Stimulated activated CD4-positive, alpha-beta T cell treated with anti-CD3 and anti-CD28 coated beads, TNF-alpha, amount 100 ng/mL, for 24 hours (primary cell): ENCODE measurements at places on chromosomes 1 and 21.

DNA sequence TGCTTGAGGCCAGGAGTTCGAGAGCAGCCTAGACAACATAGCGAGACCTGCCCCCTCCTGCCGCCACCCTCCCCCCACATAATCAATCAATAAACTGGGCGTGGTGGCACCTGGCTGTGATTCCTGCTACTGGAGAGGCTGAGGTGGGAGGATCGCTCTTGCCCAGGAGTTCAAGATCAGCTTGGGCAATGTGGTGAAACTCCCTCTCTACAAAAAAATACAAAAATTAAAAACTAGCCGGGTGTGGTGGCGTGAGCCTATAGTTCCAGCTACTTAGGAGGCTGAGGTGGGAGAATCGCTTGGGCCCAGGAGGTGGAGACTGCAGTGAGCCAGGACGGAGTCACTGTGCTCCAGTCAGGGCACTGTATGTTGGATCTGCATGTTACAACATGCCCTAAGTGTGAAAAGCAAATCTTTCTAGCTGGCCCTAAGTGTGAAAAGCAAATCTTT is 7.0 kb upstream of the MDM4 start:
- no peak for DNase-seq

- no peak for DNase-seq
These were observed 1.4 kb downstream of the USP25 start for GRCh38 chr21:15731243-15731613.

DNA sequence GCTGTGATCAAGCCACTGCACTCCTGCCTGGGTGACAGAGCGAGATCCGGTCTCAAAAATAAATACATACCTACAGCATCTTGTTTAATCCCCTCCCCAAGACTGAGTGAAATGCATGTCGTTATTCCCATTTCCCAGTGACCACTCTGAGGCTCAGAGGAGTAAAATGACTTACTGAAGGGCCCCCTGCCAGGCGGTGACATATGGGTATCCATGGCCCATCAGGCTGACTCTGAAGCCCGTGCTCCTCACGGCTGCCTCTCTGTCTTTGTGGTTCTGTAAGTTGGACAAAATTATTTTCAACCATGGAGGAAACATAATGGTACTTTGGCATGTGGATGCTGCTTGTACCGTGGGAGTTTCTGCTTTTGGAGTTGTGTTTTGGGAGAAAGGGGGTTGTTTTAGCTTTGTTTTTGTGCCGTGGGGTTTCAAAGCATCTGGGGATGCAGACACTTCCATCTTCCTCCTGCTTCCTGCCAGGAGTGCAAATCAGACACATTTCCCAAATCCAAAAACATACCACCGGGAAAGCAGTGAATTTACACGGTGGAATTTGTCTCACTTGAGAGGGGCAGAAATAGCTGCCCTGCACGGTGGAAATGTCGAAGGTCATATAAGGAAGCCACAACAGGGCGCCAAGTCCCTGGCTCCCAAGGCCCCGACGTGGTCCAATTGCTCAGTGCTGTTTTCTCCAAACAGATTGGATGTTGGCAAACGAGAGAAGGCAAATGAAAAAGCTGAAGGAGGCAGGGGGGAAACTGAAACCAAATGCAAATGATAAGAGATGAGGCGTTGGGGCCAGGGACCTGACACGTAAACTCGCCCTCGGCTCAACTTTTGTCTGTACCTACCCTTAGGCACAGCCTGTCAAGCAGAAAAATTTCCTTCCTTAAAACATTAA is 17.1 kb upstream of the PINK1 start:
- no peak for DNase-seq

- no peak for DNase-seq
These were observed 55.4 kb downstream of the EPRS1 start for GRCh38 chr1:219990782-219991510.

DNA sequence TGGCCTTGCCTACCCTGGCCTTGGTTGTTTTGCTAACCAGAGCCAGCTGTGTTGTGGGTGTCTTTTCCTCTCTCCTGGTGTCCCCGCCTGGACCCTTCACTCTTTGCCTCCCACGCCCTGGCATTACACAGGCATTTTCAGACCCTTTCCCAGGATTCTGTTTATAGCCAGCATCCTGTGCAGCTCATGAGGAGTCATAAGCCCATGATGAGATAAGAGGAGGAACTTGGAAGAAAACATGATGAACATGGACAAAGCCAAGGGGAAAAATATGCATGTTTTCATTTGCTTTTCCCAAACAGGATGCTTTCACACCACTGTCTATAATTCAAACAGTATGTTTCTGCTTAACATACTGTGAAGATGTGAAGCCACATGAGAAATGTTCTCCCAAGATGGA is 18.7 kb upstream of the WARS2 start:
- no peak for DNase-seq

DNA sequence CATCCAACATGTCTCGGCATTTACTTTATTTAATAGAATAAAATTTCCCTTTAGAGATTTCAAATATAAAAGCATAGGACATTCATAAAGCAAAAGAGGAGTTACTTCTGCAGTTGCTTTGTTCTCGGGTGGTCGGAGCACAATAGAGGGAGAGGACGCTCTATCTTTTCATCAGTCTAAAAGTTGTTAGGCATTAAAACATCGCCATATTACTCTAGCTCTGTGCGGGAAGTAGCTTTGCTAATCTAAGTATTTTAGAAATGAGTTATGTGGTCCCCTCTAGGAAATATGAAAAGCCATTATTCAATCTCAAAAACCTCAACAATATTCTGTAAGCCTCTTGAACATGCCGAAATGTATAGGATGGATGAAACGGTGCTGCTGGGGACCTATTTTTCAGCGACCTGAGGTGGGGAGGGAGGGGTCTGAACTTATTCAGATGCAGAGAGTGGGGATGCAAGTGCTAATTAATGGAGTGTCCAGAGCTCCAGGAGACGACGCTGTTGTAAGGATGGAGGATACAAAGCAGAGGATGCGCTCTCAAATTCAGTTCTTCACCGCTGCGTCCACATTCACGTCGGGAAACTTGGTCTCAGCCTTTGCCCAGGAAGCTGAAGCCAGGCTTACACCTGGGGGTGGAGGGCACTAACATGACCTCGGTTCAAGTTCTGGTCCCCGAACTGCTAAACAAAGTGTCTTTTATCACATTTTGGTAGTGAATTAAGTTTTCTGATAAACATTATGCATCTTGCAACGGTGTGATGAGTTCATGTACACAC is 6.3 kb downstream of the CDKN2C start:
- DNase-seq, result no peak
